ENCODE measurements at places on chromosomes 4 and X. TPM values are rescaled to one million over a fixed set of nuclear protein-coding genes. Genes with fewer than 3 reads are reported as not detected.

The XAGE2 gene
- not detected for total RNA-seq

DNA sequence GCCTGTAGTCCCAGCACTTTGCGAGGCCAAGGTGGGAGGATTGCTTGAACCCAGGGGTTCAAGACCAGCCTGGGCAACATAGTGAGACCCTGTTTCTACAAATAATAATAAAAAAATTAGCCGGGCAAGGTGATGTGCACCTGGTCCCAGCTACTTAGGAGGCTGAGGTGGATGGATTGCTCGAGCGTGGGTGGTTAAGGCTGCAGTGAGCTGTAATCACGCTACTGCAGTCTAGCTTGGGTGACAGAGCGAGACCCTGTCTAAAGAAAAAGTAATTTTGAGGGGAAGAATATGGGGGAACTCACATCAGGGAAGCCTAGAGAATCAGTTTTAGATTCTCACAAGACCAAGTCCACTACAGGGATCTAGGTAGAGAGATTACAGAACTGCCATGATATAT is 28.9 kb upstream of the LCORL start:
- no peak overlapping the region for H3K4me3 ChIP-seq
- no peaks in the 10 kb centered on the region for H3K36me3 ChIP-seq
- no peak overlapping the region for H3K27ac ChIP-seq
- no peaks in the 10 kb centered on the region for H3K4me1 ChIP-seq
- no peaks in the 10 kb centered on the region for H3K27me3 ChIP-seq

DNA sequence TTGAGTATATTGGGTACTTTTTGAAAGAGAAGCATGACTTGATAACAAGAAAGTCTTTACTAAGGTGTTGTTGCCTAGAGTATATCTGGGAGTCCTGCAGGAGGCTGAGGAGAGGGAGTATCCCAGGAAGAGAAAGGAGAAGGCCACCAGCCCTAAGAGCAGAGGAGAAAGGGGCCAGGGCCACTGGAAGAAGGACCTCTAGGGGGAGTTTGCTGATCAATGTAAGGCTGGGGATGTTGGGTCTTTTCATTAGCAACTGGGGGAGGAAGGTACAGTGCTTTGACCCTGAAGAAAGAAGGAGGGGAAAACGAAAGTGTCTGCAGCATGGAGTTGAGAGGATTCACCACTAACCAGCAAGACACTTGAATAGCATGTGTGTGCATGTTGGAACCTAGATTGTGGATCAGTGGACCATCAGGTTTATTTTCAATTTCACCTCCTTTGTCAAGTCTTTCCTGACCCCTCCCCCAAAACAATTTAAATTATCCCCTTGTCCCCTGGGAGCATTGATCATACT is 4.5 kb downstream of the SMIM9 start:
- no peak overlapping the region for H3K4me3 ChIP-seq
- no peak overlapping the region for H3K27ac ChIP-seq
- H3K27me3 ChIP-seq = no peaks in the 10 kb centered on the region
- H3K4me1 ChIP-seq = no peaks in the 10 kb centered on the region
- DNase-seq = no peak

The FAM9B gene
- total RNA-seq = not detected

The ASB9 gene
- total RNA-seq = 1.4 TPM

Data from esophagus squamous epithelium (tissue), 5 donors.